Activated CD4-positive, CD25-positive, alpha-beta regulatory T cell treated with anti-CD3 and anti-CD28 coated beads, Interleukin-2, amount 50 U/mL, for 72 hours (primary cell): ENCODE measurements at places on chromosomes 11 and 22.

DNA sequence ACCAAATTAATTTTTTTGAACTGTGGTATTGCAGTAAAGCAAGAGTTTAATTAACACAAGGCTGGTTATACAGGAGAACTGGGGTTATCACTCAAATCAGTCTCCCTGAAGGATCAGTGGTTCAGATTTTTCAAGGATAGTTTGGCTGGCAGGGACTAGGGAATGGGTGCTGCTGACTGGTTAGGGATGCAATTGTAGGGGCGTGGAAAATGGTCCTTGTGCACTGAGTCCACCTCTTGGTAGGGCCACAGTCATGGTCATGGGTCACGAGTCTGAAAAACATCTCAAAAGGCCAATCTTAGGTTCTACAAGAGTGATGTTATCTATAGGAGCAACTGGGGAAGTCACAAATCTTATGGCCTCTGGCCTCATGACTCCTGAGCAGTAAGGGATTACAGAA lies 27.9 kb downstream of the MCHR1 start:
- no peak for DNase-seq

- DNase-seq = no peak
Observed at GRCh38 chr22:38233427-38233826, 31.6 kb downstream of the MAFF start.

GRCh38 chr11:57475671-57476046 lies 15.3 kb downstream of the RTN4RL2 start:
- DNase-seq = no peak

DNA sequence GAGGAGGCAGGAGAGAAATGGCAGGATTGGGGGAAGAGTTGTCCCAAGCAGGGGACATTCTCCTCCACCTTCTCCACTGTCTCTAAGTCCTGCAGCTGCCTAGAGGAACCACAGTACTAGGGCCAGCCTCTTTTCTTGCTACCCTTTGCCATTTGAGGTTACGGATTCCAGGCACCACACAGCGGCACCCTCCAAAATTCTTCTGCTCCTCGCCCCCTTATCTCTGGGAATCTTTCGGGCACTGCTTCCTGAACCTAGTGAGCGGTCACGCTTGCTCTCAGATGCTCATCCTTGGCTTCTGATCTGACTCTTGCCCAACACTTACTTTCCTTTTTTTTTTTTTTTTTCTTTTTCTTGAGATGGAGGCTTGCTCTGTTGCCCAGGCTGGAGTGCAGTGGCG lies 26.6 kb upstream of the XBP1 start:
- no peak for DNase-seq

- DNase-seq = no peak
Observed at GRCh38 chr11:5666402-5666793, 18.5 kb downstream of the TRIM5 start.

GRCh38 chr22:25057013-25057881 lies 104.7 kb downstream of the KIAA1671 start:
- peak; percentile 82 for DNase-seq

GRCh38 chr11:75591371-75591770 lies 29.3 kb downstream of the SERPINH1 start:
- no peak for DNase-seq

- no peak for DNase-seq
Observed at GRCh38 chr11:9253086-9253485, 12.1 kb downstream of the DENND5A start.

DNA sequence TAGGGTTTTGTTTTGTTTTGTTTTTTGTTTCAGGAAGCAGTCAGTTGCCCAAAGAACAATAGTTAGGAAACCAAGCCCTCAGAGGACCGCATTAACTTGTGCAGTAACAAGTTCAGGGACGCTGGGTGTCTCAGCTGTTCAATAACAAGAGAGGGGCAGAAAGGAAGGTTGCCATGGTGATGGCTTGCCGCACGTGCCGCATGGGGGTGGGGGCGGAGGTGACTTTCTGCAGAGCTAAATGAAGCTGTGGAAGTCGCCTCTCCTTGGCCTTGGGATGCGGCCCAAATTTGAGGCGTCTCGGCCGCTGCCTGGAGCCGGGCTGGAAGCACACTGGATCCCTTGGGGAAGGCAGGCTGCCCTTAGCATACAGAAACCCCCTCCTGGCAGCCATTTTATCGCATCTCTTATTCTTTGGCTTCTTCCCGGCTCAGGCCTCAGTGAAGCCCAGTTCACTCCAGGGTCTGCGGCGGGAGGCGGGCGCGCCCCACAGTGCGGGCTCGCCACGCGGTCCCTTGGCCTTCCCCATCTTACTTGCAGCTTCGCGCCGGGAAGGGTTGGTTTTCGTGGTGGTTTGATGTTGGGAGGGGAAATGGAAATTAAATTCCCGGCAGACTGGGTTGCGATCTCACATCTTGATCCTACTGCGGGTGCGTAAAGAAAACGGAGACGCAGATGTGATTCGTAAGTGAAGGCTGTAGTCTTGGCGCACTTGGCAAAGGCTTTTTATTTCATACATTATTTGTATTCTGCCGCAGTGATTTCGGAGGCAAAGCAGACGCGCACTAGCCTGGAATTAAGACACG lies 94.3 kb downstream of the SLC17A6 start:
- no peak for DNase-seq

- DNase-seq = no peak
Observed at GRCh38 chr11:898540-899190, 11.9 kb downstream of the CHID1 start.

DNA sequence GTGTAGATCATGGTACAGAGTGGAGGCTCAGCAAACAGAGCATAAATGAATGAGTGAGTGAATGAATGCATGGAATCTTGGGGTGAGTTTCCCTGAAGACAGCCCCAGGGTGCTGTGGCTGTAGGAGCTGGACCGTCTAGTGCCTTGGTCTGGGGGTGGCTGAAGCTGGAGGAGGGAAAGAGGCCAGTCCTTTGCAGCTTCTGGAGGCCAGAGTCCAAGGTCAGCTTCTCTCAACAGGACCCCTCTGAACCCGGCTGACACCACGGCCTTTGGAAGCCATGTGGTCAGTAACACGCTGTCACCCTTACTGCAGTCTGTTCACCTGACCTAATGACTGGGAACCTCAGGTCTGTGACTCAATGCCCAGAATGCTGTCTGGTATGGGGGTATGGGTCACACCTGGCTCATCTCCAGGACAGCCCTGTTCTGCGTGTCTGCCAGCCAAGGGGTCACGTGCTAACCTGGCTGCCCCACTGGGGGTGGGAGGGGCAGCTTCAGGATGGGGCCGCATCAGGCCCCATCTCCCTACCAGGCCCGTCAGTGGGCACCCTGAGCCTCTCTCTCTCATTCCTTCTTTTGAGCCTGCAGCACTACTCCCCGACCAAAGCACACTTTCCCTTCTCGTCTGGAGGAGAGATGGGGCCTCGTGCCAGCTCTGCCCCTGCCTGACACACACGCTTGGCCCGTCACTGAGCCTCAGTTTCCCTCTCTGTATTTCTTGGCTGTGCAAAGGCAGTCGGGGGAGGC lies 24.1 kb upstream of the CHKA start:
- DNase-seq = no peak

GRCh38 chr22:27654546-27655445 lies 146.8 kb downstream of the MN1 start:
- DNase-seq = no peak

GRCh38 chr22:20523086-20523983 lies 15.9 kb downstream of the MED15 start:
- DNase-seq = no peak

- DNase-seq = no peak
Observed at GRCh38 chr11:87775036-87775435, 400.2 kb downstream of the RAB38 start.

GRCh38 chr11:701741-702461 lies 4.1 kb upstream of the EPS8L2 start:
- no peak for DNase-seq

- DNase-seq = no peak
Observed at GRCh38 chr22:24595863-24596262, 3.0 kb upstream of the LRRC75B start.

DNA sequence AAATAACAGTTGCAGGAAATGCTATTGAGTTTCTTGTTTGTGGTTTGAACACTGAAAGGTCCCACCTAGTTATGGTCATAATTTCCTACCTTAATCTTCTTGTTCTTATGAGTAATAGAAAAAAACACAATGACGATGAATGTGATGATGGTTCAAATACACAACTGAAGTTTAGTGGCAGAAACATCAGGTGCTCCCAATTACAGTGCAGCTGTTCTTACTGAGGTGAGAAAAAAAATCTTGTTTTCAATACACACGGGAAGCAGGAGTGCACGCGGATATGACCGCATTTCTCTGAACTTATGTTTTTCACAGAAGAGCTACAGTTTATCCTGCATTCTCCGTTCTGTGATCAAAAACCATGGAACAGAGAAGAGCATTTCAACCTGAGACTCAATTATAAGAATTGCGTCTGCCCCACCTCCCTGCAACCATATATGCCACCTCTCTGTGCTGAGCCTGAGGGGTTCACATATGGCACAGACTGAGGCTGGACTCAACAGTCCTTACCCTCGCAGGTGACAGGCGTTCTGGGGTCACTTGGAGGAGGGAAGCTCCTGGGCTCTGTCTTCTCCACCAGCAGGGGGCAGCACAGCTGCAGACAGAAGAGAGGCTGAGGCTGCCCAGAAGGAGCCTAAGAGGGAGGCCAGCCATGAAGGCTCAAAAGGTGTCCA lies 99.7 kb upstream of the IGLL5 start:
- DNase-seq = peak; percentile 69

- no peak for DNase-seq
Observed at GRCh38 chr11:1384199-1384970, 5.3 kb upstream of the BRSK2 start.

GRCh38 chr11:36870361-36870760 lies 272.3 kb upstream of the RAG2 start:
- no peak for DNase-seq

DNA sequence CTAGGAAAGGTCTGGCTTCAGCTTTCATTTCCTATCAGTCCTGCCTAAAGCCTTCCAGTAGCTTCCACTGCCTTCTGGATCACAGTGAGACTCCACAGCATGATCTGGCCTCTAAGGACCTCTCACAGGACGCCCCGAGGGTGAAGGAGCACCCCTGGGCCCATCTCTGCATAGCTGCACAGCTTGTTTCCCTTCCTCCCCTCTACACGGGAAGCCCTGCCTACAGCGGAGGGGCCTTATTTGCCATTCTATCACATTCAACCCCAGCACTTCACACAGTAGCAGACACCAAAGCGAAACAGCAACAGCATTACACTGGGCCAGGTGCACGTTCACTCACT lies 162.3 kb upstream of the GRK3 start:
- no peak for DNase-seq

GRCh38 chr22:43266076-43266475 lies 77.1 kb downstream of the SCUBE1 start:
- no peak for DNase-seq

GRCh38 chr11:117597071-117597470 lies 199.9 kb downstream of the DSCAML1 start:
- peak; percentile 38 for DNase-seq

- peak; percentile 56 for DNase-seq
Observed at GRCh38 chr11:116499396-116500003, 273.3 kb downstream of the BUD13 start.

DNA sequence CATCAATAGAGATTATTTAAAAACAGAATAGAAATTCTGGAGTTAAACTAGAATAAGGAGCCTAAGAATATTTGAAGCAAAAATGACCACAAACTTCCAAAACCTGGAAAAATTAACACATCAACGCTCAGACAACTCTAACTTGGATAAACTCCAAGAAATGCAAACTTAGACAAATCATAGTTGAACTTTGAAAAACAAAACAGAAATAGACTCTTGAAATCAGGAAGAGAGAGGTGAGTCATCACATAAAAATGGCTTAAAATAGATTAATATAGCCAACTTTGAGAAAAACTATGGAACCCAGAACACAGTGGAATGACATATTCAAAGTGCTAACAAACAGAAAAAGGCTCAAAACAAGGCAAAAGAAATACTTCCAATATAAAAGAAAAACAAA lies 974.2 kb downstream of the JRKL start:
- DNase-seq = no peak

GRCh38 chr11:121554552-121554951 lies 101.8 kb upstream of the SORL1-AS1 start:
- no peak for DNase-seq

- no peak for DNase-seq
Observed at GRCh38 chr11:96715208-96715607, 325.4 kb downstream of the JRKL start.

DNA sequence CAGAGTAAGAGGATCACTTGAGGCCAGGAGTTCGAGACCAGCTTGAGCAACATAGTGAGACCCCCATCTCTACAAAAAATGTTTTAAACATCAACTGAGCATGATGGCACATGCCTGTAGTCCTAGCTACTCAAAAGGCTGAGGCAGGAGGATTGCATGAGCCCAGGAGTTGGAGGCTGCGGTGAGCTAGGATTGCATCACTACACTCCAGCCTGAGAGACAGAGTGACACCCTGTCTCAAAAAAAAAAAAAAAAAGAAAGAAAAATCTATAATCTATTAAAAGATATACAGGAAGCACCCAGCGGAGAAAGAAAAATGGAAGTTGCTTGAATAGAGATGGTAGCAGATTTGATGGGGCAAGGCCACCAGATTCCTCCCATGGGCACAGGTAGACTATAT lies 61.8 kb downstream of the FAM83F start:
- no peak for DNase-seq

- no peak for DNase-seq
Observed at GRCh38 chr22:40660730-40661129, 18.6 kb upstream of the MCHR1 start.

DNA sequence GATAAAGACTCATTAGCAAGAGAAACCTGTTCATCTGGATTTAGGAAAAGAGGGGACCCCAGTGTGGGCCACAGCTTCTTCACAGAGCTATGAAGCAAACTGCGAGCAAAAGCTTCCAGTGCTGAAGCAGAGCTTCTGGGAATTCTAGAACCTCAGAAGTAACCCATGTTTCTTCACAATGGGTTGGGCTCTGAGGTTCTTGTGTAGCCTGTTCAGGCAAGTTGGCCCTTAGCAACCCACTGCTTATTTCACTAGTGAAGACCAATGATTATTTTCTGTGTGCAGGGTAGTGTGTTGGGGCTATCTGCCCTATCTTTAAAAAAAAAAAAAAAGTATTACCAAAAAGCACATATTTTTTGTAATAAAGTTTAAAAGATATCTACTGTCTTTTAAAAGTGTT lies at the start of gene ACRV1:
ACRV1 (minus strand) TSS at position 101 of the 400 bp plus-strand sequence; CDS start at position 34, 67 bp downstream.
- DNase-seq = no peak

DNA sequence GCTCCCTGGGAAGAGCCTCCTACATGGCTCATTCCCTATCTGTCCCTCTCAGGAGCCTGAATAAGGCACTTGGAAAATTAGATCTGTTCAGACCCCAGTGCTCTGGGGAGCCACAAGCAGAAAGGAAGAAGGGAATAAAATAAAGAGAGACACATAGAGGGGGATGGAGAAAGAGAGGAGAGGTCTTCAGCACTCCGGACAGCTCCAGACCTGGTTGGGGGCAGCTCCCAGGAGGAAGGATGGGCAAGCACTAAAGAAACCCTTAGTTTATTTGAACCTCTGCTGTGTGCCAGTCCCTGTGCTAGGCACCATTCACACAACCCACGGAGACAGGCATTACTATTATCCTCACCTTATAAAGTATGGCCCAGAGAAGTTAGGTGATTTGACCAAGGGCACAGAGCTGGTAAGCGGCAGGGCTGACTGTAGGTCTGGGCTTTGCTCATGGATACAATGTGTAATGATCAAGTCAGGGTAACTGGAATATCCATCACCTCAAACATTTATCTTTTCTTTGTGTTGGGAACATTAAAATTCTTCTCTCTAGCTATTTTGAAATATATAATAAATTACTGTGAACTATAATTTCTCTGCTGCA lies 53.7 kb upstream of the LRRC32 start:
- DNase-seq = no peak

GRCh38 chr11:107252429-107253161 lies 205.0 kb downstream of the CWF19L2 start:
- no peak for DNase-seq
